ENCODE measurements at places on chromosomes 7 and 10.

GRCh38 chr10:24397662-24398061, 188.7 kb downstream of the KIAA1217 start:
- DNase-seq, result no peak

DNA sequence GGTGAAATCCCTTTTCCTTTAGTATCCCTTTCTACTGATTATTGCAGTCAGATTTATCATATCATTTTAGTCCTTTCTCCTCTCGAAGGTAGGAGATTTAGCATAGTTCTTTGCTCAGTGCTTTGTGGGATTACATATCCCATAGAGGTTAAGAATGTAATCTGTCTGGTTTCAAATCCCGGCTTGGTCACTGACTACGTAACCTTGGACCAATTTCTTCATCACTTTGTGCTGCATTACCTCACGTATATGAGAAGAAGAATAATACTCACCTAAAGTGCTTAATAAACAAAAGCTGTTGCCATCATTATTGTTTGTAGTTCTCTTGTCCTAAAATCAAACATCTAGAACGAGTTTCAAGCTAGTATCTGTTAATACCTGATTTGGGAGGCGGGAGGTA, 74.0 kb downstream of the KMT2E start:
- DNase-seq, result no peak

GRCh38 chr10:97762056-97762455, 9.7 kb downstream of the SFRP5 start:
- no peak for DNase-seq

GRCh38 chr7:57348646-57349269, 101.2 kb upstream of the ZNF716 start:
- DNase-seq, result peak; percentile 66

DNA sequence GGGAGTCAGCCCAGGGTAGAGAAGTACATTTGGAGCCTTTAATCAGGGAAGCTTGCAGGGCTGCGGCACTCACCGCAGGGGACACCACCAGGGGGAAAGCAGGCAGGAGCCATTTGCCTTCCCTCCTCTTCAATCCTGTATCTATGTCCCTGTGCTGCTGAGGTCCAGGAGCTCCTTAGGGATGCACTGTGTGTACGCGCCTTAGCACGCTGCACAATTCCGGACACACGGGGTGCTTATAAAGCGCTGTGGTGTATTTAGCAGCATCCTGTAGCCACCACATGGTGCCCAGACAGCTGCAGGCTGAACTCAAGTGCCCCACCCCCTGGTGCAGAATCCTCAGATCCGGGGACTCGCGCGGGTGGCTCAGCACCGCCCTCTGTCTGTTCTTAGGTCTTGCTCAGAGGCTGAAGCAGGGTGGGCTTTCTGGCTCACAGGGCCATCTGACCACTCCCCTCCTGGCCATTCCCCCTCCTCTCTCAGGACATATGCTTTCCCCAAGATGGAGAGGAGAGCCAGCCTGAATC, 421.4 kb downstream of the SDK1 start:
- DNase-seq, result no peak

- no peak for DNase-seq
Observed at GRCh38 chr10:132229834-132230556, 43.2 kb downstream of the DPYSL4 start.

DNA sequence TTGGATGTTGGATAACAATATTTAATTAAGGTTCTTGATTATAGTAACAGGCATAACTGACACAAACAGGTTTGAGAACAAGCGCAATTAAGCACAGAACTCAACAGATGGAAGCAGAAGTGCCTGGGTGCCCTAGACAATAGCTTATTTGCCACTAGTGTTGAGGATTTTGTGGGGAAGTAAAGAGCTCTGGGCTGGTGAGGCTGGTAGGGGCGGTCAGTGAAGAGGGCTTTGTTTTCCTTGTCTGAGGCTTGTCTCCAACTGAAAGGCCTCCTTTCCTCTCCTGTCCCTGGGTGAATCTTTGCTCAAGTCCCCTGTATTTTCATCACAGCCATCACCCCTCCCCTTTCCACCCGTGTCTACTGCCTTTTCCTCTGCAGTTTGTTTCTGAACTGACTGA, 104.6 kb downstream of the KAT6B start:
- DNase-seq, result no peak

DNA sequence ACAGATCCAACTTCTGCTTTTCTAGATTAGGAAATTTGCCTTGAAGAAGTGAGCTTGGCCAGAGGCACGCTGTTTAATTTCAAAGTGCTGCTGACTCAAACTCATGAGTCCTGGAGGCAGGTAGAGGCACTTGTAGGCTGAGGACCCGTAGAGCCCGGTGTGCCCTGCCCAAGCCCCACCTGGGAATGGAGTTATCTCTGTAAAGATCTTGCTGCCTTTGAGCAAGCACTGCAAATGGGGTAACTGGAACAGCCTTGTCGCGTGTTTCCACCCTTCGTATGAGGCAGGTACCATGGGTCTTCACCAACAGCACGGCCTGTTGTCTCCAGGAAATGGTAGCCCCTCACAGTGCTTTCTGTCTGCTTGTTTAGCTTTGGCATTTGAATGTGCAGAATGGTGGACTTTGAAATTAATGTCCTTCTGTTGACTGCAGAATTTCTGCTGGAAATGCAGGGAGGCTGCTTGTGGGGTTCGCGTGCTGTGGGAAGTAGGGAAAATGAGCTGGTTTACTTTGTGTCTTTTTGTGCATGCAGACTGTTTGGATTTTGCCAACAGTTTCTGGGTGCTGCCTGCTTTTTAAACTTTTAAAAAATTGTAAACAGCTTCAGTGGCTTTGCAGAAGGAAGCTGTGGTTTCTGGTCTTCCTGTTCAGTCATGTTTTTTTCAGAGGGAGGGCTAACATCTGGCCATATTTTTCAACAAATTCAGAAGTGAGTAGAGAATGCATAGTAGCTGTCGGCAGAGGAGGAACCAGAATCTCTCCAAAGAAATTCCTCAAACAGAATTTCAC, 27.2 kb downstream of the CCM2 start:
- DNase-seq, result peak; percentile 35

- no peak for DNase-seq
Observed at GRCh38 chr7:8500286-8500685, 66.9 kb downstream of the NXPH1 start.

GRCh38 chr10:131810036-131810804, 90.6 kb upstream of the PPP2R2D start:
- DNase-seq, result peak; percentile 22

- no peak for DNase-seq
Observed at GRCh38 chr10:73601486-73601921, 10.4 kb upstream of the USP54 start.

DNA sequence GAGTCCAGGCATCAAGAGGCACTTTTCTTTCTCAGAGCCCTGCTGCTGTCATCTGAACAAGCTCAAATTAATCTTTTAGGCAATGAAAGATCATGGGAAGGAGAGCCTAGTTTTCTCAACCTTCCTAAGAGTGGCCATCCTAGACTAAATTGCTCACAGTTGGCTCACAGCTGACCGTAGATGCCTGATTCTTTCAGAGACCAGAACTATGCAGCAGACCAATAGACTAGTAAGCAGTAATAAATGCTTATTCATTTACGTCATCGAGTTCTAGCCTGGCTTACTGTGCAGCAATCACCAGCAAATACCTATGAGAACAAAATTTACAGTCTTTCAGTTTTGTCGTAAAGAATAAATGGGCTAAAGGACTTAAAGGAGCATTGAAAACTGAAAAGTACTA, 602.9 kb upstream of the GHITM start:
- no peak for DNase-seq

DNA sequence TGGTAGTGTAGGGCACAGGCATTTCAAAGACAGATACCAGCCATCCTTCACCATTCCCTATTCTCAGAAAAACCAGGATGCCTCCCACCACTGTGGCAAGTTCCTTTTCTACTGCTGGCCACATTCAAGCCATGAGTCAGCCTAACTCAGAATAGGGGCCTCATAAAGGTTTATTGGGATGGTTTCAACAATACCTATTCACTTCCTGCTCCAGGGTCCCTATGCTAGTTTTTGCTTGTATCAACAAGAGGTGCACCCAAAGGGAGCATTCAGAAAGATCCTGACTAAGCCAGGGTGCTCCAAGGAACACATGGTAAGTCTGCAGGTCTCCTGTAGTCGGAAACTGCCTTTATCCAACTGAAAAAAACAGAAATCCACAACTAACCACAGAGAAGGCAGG, 76.9 kb upstream of the EGR2 start:
- DNase-seq, result no peak

GRCh38 chr7:29641651-29642050, 78.0 kb downstream of the PRR15 start:
- no peak for DNase-seq

DNA sequence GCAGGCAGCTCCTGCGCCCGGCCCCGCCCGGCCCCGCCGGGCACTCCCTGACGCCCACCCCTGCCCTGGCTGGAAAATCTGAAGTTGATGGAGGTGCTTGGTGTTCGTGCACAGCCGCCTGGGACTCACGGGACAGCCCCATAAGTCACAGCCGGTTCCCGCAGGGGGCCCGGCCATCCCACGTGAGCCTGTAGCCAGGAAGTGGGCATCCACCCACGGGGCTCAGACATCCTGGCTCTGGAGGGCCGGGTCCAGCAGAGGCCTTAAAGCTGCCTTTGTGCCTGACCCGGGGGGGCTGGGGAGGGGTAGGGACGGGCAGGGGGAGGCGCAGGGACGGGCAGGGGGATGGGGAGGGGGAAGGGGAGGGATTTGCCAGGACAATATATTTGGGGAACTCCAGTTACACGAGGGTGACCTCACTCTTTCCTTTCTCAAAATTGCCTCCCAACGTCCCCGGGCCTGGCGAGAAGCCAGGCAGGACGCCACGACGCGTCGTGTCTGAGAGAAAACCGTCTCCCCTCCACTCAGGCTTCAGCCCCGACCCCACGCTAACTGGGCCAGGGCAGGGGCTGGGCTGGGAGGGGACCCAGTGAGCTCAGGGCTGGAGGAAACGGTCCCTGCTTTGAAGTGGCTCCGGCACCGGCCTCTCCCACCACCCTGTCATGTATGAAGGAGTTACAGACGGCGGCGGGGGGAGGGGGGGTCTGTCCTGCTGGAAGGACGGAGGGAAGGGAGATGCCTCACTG, 82.1 kb upstream of the PDGFA start:
- DNase-seq, result no peak

GRCh38 chr10:110629680-110630191, 14.4 kb upstream of the RBM20 start:
- DNase-seq, result no peak
